ENCODE measurements at places on chromosomes 12 and 14. TPM values are rescaled to one million over a fixed set of nuclear protein-coding genes. Genes with fewer than 3 reads are reported as not detected.

The GALNT8 gene
- total RNA-seq: 1.3 TPM

The KRT79 gene
- not detected for total RNA-seq

The KRT3 gene
- not detected for total RNA-seq

The GRIP1 gene
- 0.51 TPM for total RNA-seq

The MORN3 gene
- 2.0 TPM for total RNA-seq

The SERPINA4 gene
- total RNA-seq: not detected

The RPGRIP1 gene
- total RNA-seq: 0.86 TPM

DNA sequence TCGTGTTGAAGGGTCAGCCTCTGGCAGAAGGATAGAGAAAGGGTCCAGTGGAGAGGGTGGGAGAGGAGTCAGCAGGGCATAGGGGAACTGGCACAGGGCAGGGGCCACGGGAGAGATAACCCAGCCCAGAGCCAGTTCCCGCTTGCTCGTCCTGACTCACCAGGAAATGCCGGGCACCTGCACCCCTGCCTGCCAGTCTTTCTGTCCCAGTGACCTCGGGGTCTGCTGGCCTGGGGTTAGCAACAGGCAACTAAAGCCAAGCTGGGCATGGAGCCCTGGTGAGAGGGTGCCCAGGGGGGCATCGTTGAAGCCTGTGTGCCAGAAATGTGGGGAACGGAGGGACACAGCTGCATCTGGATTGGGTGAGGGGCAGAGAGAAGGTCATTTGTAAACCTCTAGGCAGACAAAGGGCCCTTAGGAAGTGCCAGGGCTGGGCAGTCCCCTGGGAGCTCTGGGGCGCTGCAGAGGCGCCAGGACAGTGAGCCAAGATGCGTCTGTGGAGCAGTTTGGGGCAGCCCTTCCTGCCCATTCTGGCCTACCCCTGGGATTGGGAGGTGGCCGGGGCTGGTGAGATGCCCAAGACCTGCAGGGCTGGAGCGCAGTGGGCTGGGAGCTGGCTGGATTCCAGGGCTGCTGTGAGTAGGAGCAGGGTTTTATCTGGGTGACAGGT lies 5.5 kb downstream of the TNFAIP2 start:
- DNase-seq: no peak
- no peaks in the 10 kb centered on the region for H3K36me3 ChIP-seq
- H3K27me3 ChIP-seq: no peaks in the 10 kb centered on the region
- H3K4me3 ChIP-seq: no peak overlapping the region

- no peaks in the 10 kb centered on the region for H3K36me3 ChIP-seq
- DNase-seq: no peak
- peaks cover 3% of the 10 kb centered on the region for H3K27me3 ChIP-seq
- no peak overlapping the region for H3K27ac ChIP-seq
- no peak overlapping the region for H3K4me3 ChIP-seq
- no peaks in the 10 kb centered on the region for H3K4me1 ChIP-seq
These were observed 79.6 kb downstream of the EXOC5 start for GRCh38 chr14:57189070-57189469.

DNA sequence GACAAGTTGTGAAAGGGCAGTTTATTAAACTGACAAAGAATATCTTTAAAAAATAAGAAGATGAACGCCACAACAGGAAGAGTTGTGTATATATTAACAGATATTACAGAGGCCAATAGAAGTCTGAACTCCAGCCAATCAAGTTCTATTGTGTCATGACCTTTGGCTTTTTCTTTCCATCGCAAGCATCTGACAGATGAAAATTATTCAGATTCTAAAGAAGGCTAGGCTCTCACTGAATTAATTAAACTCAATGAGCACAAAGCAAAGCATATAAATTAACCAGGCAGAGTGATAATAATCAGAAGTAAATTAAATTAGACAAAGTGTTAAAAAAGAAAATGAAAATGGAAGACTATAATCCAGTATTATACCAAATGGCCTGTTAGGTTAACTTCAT lies 62.0 kb upstream of the PYGL start:
- no peak overlapping the region for H3K4me3 ChIP-seq
- H3K4me1 ChIP-seq: no peaks in the 10 kb centered on the region
- no peak overlapping the region for H3K27ac ChIP-seq
- no peak for DNase-seq

DNA sequence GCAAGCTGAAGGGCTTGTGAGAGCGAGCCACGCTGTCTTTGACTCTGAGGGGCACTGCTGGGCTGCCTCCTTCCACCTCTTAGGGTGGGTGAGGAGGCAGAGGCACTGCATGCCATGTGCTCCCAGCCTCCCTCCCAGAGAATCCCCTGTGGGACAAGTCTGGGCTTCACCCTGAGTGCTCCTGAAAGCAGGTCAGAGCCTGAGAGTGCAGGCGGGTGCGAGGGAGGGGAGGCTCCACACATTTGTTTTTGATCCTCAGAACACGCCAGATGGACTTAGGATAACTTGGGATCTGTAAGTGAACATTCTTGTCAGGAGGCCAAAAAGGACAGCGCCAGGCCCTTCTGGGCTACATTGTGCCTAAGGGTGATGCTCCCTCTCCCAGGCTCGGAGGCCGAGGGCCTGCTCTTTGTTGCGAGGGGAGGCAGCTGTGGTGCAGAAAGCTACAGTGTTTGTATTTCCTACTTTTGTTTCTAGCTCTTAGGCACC lies 155.4 kb downstream of the TMX1 start:
- no peak overlapping the region for H3K27ac ChIP-seq
- H3K36me3 ChIP-seq: no peaks in the 10 kb centered on the region
- no peak for DNase-seq

DNA sequence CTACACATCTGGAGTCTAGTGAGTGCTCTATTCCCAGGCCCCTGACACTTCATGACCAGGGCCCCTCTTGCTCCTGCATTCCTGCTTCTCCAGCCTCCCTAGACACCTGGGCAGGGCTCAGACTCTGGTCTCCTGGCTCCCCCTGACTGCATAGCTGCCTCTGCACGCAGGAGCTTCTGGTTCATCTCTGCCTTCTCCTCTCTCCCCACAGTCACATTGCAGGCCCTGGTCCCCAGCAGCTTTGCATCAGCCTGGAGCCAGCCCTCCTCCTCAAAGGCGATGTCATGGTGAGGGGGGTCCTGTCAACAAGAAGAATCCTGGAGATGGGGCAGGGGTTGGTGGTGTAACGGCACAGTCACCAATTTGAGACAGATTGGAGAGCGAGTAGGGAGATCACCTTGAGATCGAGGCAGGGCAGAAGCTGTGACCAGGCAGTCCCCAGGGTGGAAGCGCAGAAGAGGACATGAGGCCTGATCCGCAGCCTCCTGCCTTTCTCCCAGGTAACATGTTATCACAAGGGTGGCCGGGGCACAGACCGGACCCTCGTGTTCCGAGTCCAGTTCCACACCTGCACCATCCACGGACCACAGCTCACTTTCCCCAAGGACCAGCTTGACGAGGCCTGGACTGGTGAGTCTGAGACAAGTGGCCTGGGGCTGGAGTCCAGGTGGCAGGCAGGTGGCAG lies 8.1 kb downstream of the TNS2 start:
- H3K4me1 ChIP-seq: peaks cover 6% of the 10 kb centered on the region
- no peak for DNase-seq
- peaks cover 10% of the 10 kb centered on the region for H3K27me3 ChIP-seq
- no peaks in the 10 kb centered on the region for H3K36me3 ChIP-seq
- no peak overlapping the region for H3K4me3 ChIP-seq

DNA sequence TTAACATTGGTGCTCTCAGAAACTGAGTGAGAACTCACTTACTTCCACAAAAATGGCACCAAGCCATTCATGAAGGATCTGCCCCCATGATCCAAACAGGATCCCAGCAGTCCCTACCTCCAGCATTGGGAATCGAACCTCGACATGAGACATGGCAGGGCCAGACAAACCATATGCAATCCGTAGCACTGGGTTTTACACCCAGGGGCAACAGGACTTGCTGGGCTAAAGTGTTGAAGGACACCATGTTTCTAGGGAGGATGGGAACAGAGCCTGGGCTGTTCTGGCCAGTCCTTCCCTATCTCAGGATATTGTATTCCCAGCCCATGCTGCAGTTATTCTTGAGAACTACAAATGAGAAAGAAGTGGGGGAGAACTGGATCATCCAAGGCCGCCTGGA lies 36.6 kb downstream of the SERPINA3 start:
- DNase-seq: no peak
- H3K27me3 ChIP-seq: no peaks in the 10 kb centered on the region
- H3K4me1 ChIP-seq: no peaks in the 10 kb centered on the region
- no peaks in the 10 kb centered on the region for H3K36me3 ChIP-seq
- no peak overlapping the region for H3K4me3 ChIP-seq

- H3K4me3 ChIP-seq: no peak overlapping the region
- peaks cover 5% of the 10 kb centered on the region for H3K4me1 ChIP-seq
- H3K27ac ChIP-seq: no peak overlapping the region
- no peaks in the 10 kb centered on the region for H3K36me3 ChIP-seq
- no peaks in the 10 kb centered on the region for H3K27me3 ChIP-seq
These were observed 1.8 kb downstream of the GDF3 start for GRCh38 chr12:7693793-7694192.

DNA sequence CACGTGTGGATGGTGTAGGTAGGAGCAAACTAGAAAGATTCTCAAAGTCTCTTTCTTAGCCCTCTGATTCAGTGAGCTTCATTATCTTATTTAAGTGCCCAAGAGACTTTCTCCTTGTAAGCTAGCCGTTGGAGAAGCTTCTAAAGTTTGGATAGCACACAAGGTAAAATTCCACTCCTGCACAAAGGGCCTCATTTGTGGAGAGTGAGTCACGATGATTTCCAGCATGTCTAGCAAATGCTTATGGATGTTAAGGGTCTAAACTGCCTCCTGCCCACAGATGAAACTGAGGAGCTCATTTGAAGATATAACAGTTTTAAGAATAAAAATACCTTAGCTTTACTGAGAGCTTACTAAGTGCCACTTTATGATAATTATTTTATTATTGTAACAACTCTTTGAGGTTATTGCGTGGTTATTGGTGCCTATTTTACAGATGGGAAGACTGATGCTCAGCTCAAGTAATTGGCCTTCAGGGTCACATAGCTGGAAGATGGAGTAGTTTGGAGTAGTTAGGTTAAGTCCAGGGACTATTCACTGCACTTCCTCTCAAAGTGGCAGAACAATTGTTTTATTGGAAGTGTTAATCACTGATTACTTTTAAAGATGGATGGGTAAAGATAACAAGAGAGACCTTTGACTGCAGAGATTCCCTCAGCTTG lies 78.7 kb upstream of the HIF1A start:
- DNase-seq: no peak
- no peaks in the 10 kb centered on the region for H3K27me3 ChIP-seq
- no peak overlapping the region for H3K4me3 ChIP-seq
- H3K36me3 ChIP-seq: no peaks in the 10 kb centered on the region
- no peak overlapping the region for H3K27ac ChIP-seq
- H3K4me1 ChIP-seq: no peaks in the 10 kb centered on the region

DNA sequence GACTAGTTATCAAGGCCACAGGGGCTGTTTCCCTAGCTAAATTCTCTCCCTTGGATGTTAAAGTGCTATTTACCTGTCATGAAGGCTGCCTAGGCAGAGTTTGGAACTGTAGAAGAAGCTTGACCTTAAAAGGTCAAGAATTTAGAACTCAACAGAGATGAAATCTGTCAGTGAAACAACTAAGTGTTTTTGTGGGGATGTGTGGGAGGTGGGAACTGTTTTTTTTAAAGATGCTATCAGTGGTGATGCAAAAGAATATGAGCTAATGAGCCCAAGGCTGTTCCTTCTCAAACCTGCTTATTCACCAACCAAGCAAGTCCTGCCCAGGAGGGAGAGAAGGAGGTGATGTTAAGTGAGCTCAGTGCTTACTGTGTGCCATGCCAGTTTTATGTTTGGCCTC lies 40.8 kb upstream of the POC1B start:
- DNase-seq: no peak
- H3K27me3 ChIP-seq: no peaks in the 10 kb centered on the region
- no peaks in the 10 kb centered on the region for H3K36me3 ChIP-seq
- no peak overlapping the region for H3K4me3 ChIP-seq
- no peak overlapping the region for H3K27ac ChIP-seq
- no peaks in the 10 kb centered on the region for H3K4me1 ChIP-seq

DNA sequence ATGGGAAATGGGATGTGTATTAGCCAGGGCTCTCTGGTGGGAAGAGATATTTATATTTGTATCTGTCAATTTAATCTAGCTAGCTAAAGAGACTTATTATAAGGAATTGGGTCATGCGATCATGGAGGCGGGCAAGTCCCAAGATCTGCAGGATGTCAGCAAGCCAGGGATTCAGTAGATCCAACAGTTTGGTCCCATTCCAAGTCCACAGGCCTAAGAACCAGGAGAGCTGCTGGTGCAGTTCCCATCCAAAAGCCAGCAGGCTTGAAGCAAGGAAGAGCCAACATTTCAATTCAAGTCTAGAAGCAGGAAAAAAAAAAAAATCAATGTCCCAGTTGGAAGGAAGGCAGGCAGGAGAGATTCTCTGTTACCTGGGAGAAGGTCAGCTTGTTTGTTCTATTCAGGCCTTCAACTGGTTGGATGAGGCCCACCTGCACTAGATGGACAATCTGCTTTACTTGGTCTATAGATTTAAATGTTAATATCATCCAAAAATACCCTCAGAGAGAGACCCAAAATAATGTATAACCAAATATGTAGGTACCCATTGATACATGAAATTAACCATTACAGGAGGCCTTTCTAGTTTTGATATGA lies 60.7 kb upstream of the BCAT1 start:
- no peaks in the 10 kb centered on the region for H3K27me3 ChIP-seq
- peaks cover 24% of the 10 kb centered on the region for H3K4me1 ChIP-seq
- no peaks in the 10 kb centered on the region for H3K36me3 ChIP-seq
- no peak overlapping the region for H3K27ac ChIP-seq

- H3K4me1 ChIP-seq: no peaks in the 10 kb centered on the region
- H3K36me3 ChIP-seq: no peaks in the 10 kb centered on the region
- H3K27me3 ChIP-seq: no peaks in the 10 kb centered on the region
- DNase-seq: no peak
- H3K27ac ChIP-seq: no peak overlapping the region
These were observed 232.0 kb downstream of the BTG1 start for GRCh38 chr12:91913651-91914050.

Data from B cell (primary cell).